ENCODE measurements at places on chromosomes 4 and X. TPM values are rescaled to one million over a fixed set of nuclear protein-coding genes. Genes with fewer than 3 reads are reported as not detected.

The STBD1 gene
- 27.2 TPM for total RNA-seq

GRCh38 chr4:150161109-150161508 lies 82.9 kb downstream of the DCLK2 start:
- DNase-seq: no peak

DNA sequence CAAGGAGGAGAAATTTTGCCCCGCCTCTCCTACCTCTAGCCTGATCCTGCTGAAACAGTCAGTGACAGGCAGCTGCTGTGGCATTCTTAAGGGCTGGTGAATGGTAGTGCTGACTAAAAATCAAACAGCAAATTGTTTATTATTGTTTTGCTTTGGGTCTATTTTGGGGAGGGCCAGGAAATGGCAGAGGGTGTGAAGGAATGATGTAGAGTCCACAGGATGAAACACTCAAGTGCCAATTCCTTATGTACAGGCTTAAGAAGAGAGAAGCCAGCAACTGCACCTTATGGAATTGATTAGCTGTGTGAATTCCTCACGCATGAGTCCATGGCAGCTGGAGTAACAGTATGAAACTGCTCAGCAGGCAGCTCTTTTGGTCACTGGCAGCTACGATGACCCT lies 39.7 kb downstream of the VEGFC start:
- DNase-seq: no peak

The IL2RG gene
- total RNA-seq: 0.89 TPM

DNA sequence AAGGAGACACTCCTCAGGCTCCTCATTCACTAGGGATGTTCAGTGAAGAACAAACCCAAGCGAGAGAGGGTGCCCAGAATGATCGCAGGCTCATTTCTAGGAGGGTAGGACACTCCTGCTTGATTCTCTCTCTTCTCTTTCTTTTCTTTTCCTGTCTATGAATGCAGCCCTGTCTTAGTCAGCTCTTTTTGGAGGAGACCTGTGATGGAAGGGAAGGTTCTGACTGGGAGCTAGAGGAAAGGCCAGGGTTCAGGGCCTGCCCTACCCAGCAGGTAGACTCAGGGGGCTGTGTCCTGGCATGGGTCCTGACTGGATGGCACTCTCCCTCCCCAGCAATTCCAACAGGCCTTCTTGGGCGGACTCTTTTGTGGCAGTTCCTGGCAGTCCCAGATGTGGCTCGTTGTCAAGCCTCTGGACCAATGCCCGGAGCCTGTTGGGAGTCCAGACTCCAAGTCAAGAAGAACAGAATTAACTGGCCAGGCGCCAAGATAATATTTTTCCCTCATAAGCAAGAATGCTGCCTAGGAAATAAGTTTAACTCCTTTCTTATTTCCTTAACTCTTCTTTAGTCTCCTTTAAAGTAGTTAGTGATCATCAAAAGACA lies 139.4 kb upstream of the SCML1 start:
- DNase-seq: peak; percentile 87

GRCh38 chr4:101288365-101289145 lies 58.8 kb downstream of the PPP3CA start:
- DNase-seq: no peak

DNA sequence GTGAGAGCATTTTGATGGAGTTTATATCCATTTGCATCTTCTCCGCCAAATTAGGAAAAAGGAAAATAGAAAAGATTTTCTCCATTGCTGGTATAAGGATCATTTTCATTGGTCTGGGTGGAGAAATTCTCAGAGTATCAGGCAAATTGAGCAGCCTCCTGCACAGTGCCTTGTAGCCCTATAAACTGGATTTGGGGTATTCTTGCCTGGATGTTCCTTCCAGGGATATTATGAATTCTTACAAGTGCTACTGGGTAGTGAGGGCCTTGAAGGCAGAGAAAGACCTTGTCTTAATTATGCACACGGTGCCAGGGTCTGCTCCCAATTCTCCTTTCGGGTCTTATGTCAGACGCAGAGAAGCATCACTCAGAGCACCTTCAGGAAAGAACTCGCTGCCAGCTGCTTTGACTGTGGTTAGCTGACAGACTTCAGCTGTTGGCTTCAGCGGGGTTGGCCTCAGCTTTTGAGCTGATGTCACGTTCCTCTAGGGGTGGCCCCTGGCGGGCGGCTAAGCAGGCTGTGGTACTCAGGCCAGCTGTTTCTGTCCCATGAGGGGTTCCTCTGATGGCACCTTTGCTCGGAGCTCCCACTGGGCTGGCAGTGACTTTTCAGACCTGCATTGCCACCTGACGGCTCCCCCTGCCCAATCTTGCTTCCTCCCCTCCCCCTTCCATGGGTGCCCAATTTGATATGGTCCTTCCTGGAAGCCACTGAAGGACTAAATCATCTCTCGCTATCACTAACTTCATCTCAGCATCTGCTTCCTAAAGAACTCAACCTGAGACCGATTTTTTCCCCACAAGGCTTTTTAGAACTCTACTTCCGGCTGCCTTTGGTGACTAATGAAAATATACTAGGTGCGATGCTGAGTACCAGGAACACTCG lies 519.5 kb downstream of the BCOR start:
- peak; percentile 53 for DNase-seq

The P2RY4 gene
- not detected for total RNA-seq

- DNase-seq: no peak
These were observed 55.8 kb downstream of the CLCN5 start for GRCh38 chrX:49978176-49978575.

GRCh38 chr4:88757776-88758175 lies 60.1 kb upstream of the NAP1L5 start:
- DNase-seq: no peak

- no peak for DNase-seq
These were observed 179.8 kb downstream of the SPCS3 start for GRCh38 chr4:176499518-176499917.

The PRKG2 gene
- total RNA-seq: 0.05 TPM

The PQBP1 gene
- total RNA-seq: 56.2 TPM

GRCh38 chr4:109433205-109434006 lies at the start of gene SEC24B:
TSS of gene SEC24B (plus strand) at chr4:109433815. CDS start at chr4:109433870, 55 bp downstream.
- peak; percentile 96 for DNase-seq

The ZNF711 gene
- 0.40 TPM for total RNA-seq

The RAB33A gene
- 0.24 TPM for total RNA-seq

- DNase-seq: peak; percentile 69
These were observed 17.9 kb upstream of the ADD1 start for GRCh38 chr4:2825740-2826139.

DNA sequence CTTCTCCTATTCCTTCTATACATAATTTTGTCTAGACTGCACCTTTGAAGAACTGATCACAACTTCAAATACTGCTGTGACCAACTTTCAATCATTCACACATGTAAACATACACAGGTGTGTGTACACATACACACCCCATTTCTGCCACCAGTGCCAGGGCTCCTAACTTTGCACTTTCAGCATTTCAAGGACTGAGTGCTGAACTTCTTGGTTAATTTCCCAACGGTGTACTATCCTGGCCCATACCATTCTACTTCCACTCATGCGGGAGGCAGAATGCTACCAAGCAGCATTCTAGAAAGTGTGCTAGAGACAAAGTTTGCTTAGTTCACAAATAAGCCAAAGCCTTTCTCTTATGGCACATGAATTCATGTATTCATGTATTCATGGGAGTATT lies 51.2 kb downstream of the RPGR start:
- DNase-seq: no peak

DNA sequence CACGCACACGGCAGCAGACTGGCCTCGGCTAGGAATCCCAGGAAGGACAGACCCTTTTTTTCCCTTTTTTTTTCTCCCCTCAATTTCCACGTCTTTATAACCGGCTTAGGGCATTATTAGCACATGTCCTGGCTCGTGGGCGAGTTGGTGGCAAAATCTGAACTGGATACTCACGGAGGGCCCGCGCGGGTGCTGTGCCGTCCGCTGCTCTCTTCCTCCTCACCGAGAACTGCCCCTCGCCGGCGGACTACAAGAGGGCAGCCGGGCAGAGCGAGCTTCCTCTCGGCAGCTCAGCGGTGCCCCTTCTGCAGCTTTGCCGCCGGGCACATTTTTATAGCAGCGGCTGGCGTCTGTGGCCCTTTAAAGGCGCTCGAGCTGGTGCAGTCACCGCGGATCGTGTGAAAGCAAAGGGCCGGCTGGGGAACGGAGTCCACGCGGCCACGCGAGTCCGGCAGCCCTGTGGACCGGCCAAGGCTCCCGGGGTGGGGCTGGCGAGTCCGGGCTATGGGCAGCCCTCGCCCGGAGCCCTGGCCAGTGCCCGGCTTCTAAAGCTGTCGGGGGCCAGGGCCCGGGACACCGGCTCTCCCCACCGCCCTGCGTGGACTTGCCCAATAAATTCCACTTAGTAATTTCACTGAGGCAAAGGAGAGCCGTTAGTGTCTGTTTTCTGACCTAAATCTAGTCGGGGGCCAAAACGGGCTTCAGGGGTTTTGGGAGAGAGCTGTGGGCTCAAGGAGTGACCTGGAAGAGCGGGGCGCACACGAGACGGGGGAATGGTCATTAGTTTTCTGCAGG lies 1.3 kb upstream of the CITED1 start:
- DNase-seq: peak; percentile 63

DNA sequence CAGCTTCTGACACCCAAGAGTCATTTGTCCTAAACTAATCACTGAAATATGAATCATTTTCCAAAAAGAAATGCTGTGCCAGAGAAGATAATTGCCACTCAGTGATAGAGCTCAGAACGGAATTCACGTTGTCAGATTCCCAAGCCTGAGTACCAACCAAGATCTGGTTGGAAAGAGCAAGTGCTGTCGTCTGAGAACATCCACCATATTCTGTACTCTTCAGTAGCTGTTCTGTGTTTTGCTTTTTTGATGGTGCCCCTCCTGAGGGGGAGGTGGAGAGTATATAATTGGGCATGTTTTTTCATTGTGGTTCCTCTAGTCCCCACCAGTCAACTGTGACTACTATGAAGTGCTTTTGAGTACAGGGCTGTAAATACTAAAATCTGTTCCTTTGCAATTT lies 13.2 kb downstream of the RUFY3 start:
- no peak for DNase-seq

The GDPD2 gene
- not detected for total RNA-seq

- DNase-seq: peak; percentile 76
These were observed 769 bp downstream of the TCEAL1 start for GRCh38 chrX:103629318-103630170.

DNA sequence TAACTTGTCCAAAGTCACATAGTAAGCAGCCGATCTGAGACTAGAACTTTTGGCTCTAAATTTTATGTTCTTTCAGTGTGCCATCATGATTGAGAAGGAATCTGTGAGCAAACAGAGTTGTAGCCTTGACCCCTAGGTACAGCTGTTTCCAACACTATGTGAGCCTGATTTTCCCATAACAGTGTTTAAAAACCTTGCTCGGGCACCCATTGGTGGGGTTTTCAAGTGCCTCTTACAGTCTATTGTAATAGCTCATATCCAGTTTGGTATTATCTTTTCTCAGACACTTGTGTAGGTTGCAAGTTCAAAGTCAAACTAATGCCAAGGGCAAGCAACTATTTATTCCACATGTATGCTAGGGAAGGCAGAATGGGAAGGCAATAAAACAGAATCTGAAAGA lies 467.9 kb downstream of the INPP4B start:
- DNase-seq: no peak

DNA sequence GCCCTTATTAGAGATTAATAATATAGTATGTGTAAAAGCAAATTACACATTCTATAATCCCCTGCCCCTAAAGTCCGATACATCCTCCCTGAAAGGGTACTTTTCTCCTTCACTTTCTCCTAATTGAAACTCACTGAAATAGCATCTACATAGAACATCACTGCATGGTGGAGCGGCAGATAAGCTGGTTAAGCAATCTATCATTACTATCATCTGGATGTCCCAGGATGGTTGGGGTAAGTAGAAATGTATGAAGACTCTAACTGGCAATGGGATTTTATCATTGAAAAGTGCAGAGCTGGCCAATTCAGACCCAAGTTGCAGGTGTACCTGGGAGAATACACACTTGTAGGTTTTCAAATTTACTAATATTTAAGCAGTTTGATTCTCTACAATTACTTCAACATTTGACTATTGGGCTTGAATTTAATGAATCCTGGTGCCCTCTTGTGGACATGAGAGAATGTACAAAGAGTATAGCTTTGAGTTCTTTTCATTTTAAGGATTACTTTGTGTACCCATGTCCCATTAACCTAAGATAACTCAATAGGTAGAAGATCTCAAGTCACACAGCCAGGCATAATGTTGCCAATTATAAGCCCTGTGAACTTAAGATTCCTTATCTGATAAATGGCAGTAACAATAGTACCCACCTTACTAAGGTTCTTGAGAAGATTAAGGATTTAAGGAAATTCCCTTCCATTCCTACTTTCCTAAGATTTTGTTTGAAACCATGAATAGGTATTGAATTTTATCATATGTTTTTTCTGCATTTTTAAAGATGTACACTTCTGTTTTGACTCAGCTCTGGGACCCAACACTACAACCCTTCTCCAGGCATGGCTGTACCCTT lies 69.8 kb downstream of the SHROOM3 start:
- DNase-seq: no peak

The FATE1 gene
- 0.22 TPM for total RNA-seq

GRCh38 chr4:957231-957580 lies 16.2 kb downstream of the DGKQ start:
- DNase-seq: peak; percentile 17

- DNase-seq: no peak
These were observed 901.9 kb downstream of the FAT4 start for GRCh38 chr4:126216611-126217010.

The RHOXF2B gene
- total RNA-seq: not detected

DNA sequence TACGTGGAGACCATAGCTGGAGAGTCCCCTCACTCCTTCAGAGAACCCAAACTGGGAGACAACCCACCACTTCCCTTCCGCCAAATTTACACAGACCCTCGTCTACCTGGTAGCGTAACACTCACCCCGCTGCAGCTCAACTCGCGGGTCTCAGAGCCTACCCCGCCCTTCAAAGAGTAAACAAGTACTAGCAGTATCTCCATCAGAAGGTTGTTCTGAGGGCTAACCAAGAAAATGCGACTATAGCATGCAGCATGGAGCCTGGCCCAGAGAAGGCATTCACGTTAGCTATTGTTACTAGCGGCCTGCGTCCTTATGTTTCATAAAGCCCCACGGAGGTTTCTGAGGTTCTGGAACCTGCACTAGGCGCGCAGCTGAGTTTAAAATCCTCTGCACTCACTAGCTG lies 531 bp upstream of the MANBA start:
- DNase-seq: no peak

DNA sequence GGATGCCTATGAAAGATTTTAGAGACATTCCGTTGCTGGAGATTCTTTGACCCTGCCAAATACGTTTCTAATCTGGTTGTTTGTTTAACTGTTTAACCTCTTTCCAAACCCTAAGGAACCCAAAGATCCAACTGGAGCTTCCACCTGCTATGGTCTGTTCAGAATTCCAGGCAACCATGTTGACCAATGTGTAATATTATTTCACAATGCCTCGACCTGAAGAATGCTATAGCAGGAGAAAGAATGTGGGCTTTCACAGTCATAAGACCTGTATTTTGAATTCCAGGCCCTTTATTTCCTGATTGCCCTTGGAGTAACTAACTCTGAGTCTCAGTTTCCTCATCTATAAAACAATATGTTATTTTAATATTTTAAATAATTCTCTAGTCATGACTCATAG lies 90.8 kb downstream of the COL25A1 start:
- DNase-seq: no peak

The NKX3-2 gene
- not detected for total RNA-seq

- no peak for DNase-seq
These were observed 158.2 kb upstream of the DDIT4L start for GRCh38 chr4:100348473-100348872.

The SORCS2 gene
- 1.2 TPM for total RNA-seq

GRCh38 chr4:80026100-80026499 lies 46.9 kb downstream of the ANTXR2 start:
- DNase-seq: no peak

The HSD17B13 gene
- 0.32 TPM for total RNA-seq

GRCh38 chrX:101415180-101416145 lies 7.4 kb downstream of the HNRNPH2 start:
- DNase-seq: no peak

GRCh38 chr4:154495867-154496266 lies 4.3 kb upstream of the DCHS2 start:
- DNase-seq: no peak
